Renal cortex interstitium (tissue), 15 donors: ENCODE measurements at places on chromosomes 2 and 18. TPM values are rescaled to one million over a fixed set of nuclear protein-coding genes. Genes with fewer than 3 reads are reported as not detected.

The HAUS1 gene
- polyA plus RNA-seq = 56.5 TPM

DNA sequence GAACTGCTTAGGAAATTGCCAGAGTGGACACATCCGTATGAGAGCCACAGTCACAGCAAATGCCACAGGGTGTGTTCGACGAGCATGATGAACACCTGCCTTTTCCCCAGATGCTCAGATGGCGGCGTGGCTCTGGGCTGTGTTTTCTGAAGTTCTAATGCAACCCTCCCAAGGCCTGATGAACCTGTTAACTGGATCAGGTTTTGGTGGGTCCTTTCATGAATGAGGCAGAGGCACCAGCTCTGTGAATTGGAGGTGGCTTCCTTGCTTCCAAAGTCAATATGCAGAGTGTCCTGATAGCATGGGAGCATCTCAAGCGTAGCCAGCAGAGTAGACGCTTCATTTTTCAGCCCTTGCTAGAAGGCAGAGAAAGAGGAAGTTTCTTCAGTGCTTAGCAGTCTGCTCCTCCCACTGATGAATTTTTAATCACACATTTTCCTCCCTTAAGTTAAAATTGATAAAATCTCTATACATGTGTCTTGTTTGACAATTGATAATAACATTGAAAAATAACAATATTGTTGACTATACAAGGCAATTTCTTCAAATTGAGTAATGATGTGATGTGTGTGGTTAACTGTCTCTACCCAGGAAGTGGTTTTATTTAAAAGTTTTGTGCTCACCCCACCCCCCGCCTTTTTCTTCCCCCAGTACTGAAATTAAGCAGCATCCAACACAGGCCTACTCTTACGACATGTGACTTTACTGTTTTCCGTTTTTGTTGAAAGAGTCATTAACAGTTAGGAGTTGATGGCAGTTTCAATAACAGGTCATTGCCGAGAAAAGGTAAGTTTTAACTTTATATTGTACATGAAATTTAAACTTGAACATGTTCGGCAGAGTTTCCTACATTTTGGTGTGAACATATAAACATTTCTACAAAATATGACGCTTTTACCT lies at the start of gene ARHGAP15:
Gene ARHGAP15, plus strand, starts transcription at position 739 of the 900 bp plus-strand sequence.
- no peak for DNase-seq

GRCh38 chr2:174594456-174594855 lies 3.1 kb downstream of the WIPF1 start:
- no peak for DNase-seq

DNA sequence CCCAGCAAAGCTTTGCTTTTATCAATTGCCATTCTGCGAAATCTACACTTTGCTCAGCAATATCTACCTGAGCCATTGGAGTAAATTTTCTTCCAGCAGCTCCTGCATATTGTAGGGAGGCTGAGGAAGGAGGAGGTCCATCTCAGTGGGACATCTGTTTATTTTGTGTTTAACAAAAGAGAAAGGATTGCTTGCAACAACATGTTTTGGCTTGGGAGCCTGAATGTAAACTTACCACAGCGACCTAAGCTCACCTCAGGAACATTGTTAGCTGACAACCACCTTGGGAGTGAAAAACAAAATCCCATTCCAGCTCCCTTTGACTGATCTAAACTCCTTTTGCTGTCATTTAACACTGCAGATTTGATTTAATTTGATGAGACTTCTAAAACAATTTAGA lies 356.1 kb downstream of the SS18 start:
- DNase-seq = no peak

GRCh38 chr2:143467011-143467410 lies 337.8 kb downstream of the ARHGAP15 start:
- DNase-seq = no peak
